G401 (cell line): ENCODE measurements at places on chromosomes 2 and 18. TPM values are rescaled to one million over a fixed set of nuclear protein-coding genes. Genes with fewer than 3 reads are reported as not detected.

RUFY4 gene
- total RNA-seq = not detected in 2 replicates

PLGLB1 gene
- 0.92 and 1.4 TPM in 2 replicates for total RNA-seq

DNA sequence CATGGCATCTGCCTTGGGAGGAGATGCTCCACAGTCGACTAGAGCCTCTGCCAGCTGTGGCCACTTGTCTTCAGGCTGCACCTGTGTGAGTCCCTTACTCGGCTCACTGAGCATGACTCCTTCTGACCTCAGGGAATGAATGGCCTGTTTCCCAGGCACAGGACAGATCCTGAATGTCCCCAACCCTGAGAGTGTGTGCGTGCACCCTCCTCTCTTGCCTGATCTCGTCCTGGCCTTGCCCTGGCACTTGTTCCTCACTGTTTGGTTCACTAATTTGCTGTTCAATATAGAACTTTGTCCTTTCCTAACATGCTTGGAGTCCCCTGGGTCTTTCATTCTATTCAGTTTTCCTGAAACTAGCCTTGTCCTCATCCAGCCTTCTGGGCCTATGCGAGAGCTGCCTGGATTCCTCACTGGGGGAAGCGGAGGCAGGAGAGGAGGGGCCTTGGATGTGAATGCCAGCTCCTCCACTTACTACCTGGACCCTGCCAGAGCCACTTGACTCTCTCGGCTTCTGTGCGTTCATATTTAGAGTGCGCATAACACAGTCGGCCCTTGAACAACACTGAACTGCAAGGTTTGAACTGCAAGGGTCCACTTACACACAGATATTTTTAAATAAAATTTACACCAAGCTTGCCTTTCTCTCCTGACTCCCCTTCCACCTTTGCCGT, 184.8 kb downstream of the ACKR3 start:
- DNase-seq = no peak

GRCh38 chr2:204184226-204184625, 247.7 kb downstream of the ICOS start:
- DNase-seq = peak; percentile 51

GRCh38 chr2:38109732-38110181, 33.8 kb upstream of the CYP1B1 start:
- no peak for DNase-seq

DNA sequence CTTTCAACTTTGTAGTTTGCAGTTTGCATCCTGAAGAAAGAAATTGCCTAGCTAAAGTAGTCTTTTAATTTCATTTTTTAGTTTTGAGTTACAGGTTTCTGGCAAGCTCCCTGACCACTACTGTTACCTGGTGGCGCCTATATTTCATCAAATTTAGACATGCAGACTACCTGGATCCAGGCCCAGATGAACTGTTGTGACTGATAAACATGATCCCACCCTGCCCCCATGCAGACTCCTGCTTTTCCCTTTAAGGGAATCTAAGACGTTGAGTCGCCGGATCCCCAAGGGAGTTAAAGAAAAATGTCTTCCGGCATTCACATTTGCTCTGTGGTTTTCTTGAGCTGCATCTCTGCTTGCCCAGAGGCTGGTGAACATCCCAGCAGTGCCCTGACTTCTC, 22.2 kb downstream of the METAP1D start:
- DNase-seq = peak; percentile 45

DNA sequence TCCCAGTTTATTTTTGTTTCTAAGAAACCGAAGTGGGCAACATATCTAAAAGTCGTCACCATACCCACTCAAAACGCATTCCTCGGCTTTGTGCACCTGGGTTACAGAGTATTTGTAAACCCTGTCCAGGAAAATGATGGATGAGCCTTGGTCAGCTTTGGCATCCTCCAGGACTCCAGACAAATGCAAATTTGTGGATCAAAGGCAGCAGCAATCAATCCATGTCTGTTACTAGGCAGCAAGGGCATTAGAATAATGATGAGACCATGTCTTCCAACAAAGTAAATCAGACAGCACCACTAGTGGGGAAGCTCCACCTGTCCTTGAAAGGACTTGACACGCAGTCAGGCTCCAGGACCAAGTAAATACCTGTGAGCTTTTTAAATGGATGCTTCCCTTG, 672.6 kb upstream of the GYPC start:
- no peak for DNase-seq
